ENCODE measurements at places on chromosomes 2 and 18.

- no peak for DNase-seq
Measured at GRCh38 chr2:105113616-105114291, 75.9 kb downstream of the MRPS9 start.

GRCh38 chr2:225558399-225559071, 159.0 kb downstream of the NYAP2 start:
- no peak for DNase-seq

GRCh38 chr2:187105218-187105617, 256.2 kb upstream of the ZSWIM2 start:
- DNase-seq = no peak

GRCh38 chr2:27573452-27573851, 9.4 kb upstream of the ZNF512 start:
- no peak for DNase-seq

DNA sequence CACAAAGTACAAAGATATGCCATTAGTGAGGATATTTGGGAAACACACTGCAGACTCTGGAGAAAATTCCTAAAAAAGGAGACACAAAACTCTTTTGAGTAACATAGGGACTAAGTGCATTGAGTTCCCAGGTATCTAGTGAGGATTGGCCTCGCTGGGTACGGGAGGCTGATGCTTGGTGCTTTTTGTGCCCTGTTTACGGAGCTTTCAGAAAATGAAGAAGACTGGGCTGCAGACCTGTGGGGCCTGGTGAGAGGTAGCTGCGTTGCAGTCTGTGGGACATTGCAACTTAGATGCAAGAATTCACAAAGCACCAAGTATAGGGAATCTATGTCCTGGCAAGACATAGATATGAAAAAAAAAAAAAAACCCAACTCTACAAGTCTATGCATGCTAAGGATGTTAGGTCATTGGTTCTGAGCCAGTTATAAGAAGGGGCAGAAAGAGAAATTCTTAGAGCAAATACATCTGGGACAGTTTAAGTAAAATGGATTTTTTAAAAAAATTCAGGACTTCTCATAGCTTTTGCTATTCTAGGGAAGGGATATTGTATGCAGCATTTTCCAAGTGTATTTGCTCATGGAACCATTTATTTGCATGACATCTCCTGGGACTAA, 156.0 kb downstream of the SLC4A3 start:
- DNase-seq = no peak

- no peak for DNase-seq
Measured at GRCh38 chr18:11660691-11661090, 28.4 kb upstream of the GNAL start.

DNA sequence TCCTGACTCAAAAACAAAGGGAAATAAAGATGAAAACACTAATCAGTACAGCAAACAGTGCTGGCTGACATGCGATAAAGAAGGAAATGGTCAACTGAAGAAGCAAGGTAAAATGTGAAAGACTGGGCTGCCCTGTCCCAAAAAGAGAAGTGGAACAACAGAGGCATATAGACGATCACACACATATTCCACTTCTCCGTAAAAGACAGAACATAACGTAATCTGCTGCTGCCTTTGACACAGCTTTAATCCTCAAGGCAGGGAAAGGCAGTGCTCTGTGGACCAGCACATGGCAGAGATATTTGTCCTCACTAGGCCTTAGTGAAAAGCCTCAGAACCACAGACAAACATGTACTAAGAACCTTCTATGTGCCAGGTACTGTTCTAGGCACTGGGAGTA, 24.3 kb upstream of the REL start:
- no peak for DNase-seq

GRCh38 chr2:202178346-202178958, 59.9 kb downstream of the SUMO1 start:
- DNase-seq = peak; percentile 66

GRCh38 chr2:159968279-159968900, 94.0 kb downstream of the PLA2R1 start:
- peak; percentile 39 for DNase-seq

DNA sequence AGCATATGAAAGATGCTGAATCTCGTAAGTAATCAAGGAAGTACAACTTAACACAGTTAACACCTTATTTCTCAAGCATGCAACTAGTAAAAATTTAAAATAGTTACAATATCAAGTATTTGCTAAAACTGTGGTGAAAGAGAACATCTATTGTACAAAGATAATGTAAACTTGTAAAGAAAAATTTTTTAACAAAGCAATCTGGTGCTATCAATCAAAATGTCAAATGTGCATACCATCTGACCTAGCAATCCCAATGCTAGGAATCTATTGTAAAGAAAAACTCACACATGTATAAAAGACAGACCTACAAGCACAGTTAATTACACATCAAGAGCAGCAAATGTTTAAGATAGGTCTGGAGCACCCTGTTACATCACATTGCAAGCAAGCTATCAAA, 90.1 kb downstream of the SLC66A3 start:
- no peak for DNase-seq

- no peak for DNase-seq
Measured at GRCh38 chr2:230203110-230203676, 16.6 kb downstream of the SP110 start.

GRCh38 chr2:1911811-1912210, 167.5 kb upstream of the PXDN start:
- DNase-seq = no peak

DNA sequence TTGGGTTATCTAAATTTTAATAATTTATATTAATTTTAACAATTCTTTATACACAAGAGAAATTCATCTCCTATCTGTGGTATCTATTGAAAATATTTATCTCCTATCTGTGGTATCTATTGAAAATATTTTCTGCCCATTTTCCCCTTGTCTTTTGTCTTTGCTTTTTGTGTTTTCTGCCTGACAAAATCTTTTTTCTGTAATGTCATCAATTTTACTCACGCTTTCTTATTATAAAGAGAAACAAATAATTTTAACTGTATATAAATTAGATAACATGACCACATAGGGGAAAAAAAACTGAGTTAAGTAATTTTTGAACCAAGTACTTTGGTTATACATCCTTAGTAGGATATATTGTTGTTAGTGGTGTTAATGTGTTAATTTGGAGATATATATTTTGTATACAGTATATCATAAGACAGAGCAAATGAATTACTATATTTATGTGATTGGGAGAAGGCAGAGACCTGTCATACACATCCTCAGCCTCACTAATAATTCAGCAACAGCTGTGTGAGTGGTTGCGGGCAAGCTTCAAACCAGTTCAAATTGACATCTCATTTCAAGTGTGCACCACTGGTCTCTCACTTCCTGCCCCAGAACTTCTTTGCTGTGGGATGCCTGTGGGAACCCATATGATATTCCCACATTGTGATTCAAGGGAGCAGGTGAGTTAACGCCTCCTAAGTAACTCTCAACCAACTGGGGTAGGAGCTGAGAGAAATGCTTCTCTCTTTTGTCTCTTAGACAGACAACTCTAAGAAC, 292.4 kb downstream of the SP3 start:
- DNase-seq = no peak

DNA sequence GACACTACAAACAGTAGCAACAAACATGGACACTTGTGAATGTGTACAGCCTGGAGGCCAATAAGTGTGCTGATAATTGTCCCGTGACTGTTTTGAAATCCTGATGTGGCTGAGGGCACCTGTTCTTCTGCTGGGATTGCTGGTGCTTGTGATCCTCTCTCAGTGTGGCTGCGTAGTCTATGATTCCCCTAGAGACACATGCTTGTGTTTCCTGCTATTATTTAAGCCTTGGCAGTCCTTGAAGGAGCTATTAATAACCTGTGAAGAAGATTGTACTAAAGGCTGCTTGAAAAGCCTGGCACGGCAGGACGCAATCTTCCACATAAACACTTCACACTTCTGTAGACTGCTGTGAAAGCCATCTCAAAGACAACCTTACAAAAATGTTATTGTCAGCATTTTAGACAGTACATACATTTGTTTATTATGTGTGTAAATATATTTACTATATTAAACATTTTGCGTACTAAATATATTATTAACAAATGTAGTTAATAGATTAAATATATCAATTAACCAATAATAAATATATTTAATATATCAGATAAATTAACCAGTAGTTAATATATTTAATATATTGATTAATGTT, 71.4 kb downstream of the GALR1 start:
- no peak for DNase-seq

- DNase-seq = no peak
Measured at GRCh38 chr2:222698276-222698675, 26.8 kb downstream of the MOGAT1 start.

GRCh38 chr2:96931966-96932365, 54.4 kb downstream of the FAM178B start:
- no peak for DNase-seq

- DNase-seq = no peak
Measured at GRCh38 chr2:54669677-54670484, 53.6 kb upstream of the EML6 start.

DNA sequence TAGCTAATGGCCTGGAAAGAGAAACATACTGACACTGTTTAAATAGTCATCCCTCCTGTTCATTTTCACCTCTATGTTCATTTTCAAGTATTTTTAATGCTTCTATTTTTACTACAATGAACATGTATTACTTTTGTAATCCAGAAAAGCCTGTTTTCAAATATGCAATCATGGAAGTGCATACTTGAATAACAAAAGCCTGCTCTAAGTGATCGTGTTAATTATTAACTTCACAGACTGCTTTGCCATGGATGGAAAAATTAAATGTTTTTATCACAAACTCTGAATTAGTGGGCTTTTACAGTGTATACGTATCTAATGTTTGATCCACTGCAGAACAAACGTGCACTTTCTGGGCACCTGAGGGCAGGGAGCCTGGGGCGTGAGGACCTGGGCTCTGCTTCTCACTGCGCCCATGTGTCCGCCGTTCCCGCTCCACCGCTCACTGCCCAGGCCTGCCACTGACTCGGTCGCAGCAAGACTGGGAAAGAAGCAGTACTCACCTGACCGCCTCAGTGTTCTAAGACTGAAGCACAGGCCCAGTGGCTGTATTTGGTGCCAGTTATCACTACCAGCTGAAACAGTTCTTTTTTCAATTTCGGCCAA, 80.6 kb downstream of the UXS1 start:
- DNase-seq = no peak

- no peak for DNase-seq
Measured at GRCh38 chr2:233252227-233252626, 754 bp downstream of the ATG16L1 start.

GRCh38 chr2:207603486-207603885, 21.7 kb downstream of the METTL21A start:
- DNase-seq = no peak

DNA sequence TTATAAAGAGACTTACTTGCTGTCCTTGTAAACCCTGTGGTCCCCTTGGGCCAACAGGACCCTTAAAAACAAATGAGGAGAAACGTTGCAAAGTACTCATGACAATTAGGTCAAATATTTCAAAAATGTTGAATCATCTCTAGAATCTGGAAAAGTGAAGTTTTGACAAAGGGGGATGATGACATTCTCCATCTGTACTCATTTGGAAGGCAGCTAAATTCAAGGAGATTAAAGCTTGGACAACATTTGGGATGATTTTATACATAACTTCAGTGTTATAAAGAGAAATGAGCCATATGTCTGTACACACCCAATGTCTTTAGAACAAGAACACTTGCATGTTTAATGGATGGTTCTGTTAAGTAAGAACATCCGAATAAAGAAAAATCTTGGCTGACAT, 92.9 kb downstream of the COL5A2 start:
- no peak for DNase-seq

- no peak for DNase-seq
Measured at GRCh38 chr2:55843994-55844345, 79.6 kb downstream of the EFEMP1 start.

- DNase-seq = peak; percentile 46
Measured at GRCh38 chr2:85011098-85011497, 40.1 kb downstream of the KCMF1 start.

GRCh38 chr2:172970660-172971059, 105.0 kb upstream of the MAP3K20 start:
- peak; percentile 40 for DNase-seq

GRCh38 chr2:27152102-27152795, 3.4 kb downstream of the TCF23 start:
- no peak for DNase-seq

GRCh38 chr2:135557530-135557929, 26.2 kb downstream of the R3HDM1 start:
- DNase-seq = no peak

- DNase-seq = no peak
Measured at GRCh38 chr2:9167718-9168657, 38.6 kb upstream of the ASAP2 start.

DNA sequence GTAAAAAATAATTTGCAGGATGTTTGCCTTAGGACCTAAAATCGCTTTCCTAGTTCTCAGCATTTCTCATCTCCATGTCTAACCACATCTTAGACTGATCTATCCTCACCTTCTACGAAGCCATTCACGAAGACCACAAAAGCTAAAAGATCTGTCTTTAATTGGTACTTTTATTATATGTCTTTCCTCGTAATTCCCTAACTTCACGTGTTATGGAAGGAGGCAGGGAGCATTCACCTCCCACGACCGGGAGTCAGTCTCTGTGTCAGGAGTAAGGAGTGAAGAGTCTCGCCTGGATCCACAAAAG, 1.6 kb downstream of the DLGAP1 start:
- DNase-seq = no peak

- DNase-seq = no peak
Measured at GRCh38 chr2:23464905-23465537, 80.0 kb downstream of the KLHL29 start.

GRCh38 chr2:196233805-196234475, 62.6 kb upstream of the STK17B start:
- DNase-seq = peak; percentile 54

- no peak for DNase-seq
Measured at GRCh38 chr2:191462370-191462769, 215.6 kb upstream of the NABP1 start.

Data from activated CD4-positive, alpha-beta T cell treated with anti-CD3 and anti-CD28 coated beads, Interleukin-2, amount 50 U/mL, for 16 hours (primary cell).